Esophagus mucosa (tissue), 1 donor: ENCODE measurements at places on chromosomes 6 and 20. TPM values are rescaled to one million over a fixed set of nuclear protein-coding genes. Genes with fewer than 3 reads are reported as not detected.

LST1 gene
- 2.4 TPM for total RNA-seq

PAK5 gene
- 0.52 TPM for total RNA-seq

EFCAB8 gene
- 0.48 TPM for total RNA-seq

OPN5 gene
- not detected for total RNA-seq

LRFN2 gene
- total RNA-seq: 0.32 TPM

TMC2 gene
- not detected for total RNA-seq

PDE7B gene
- 0.68 TPM for total RNA-seq
